ENCODE measurements at places on chromosomes 3 and 15.
A peak's percentile ranks its signal among the peaks of the same experiment; 100 is the strongest.

DNA sequence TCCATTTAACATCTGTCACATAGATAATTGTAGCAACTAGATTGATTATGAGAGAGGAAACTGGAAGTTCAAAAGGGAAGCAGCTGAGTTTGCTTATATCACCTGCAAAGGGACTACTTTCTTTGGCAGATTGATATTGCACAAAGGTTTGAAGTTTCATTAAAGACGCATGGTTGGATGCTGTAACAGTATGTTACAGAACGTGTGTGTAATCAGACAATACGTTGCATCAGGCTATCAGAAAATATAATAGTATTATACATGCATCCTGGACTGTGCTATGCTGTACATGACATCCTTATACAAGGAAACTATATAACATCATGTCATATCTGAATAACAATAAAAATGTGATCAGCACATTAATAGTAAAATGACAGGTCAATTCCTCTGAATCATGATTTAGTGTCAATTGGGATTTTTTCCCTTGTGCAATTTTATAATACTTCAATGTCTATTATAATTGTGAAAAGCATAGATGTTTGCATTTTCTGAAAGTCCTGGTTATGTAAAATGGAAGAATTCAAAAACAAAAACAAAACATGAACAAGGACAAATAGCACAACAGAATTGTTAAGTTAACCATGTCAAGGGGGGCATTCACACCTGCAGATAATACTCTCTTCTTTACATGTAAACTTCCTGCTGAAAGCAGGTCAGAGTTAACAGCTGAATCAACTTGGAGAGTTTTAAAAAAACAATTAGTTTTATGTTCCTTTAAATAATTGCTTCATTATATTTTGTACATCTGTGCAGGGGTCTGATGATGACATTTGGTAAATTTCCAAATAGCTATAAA is 283.2 kb upstream of the KCNH8 start:
- no peak for DNase-seq

GRCh38 chr3:12954891-12955650 is 113.7 kb upstream of the RPL32 start:
- no peak for DNase-seq

GRCh38 chr3:167350245-167350862 is 29.7 kb downstream of the ZBBX start:
- peak; percentile 28 for DNase-seq

- peak; percentile 46 for DNase-seq
Measured at GRCh38 chr3:20401253-20401652, 215.2 kb upstream of the SGO1 start.

DNA sequence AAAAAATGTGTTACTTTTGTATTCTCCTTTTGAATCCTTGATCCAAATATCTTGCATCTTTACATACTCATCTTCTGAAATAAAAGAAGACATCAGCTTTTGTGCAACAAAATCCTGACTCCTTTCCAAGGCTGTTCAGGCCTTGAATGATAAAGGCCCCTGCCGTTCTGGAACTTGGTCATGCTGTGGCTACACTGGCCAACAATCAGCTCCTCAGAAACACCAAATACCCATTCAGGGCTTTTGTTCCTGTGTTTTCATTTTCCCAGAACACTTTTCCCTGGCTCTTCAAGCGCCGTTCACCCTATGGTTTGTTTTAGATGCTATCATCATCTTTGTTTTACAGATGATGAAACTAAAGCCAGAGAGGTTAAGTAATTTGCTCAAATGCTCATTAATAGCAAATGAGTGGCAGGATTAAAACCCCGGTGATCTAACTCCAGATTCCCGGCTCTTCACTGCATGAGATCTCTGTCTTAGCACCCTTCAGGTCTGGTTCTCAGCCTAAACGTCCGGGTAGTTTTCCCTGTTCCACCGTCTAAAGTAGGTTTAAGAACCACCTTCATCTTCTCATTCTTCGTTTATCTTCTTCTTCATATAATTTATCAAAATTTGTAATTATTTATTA is 58.3 kb downstream of the EPHA3 start:
- DNase-seq = no peak

GRCh38 chr3:153658136-153658535 is 463.1 kb upstream of the ARHGEF26 start:
- peak; percentile 3 for DNase-seq

DNA sequence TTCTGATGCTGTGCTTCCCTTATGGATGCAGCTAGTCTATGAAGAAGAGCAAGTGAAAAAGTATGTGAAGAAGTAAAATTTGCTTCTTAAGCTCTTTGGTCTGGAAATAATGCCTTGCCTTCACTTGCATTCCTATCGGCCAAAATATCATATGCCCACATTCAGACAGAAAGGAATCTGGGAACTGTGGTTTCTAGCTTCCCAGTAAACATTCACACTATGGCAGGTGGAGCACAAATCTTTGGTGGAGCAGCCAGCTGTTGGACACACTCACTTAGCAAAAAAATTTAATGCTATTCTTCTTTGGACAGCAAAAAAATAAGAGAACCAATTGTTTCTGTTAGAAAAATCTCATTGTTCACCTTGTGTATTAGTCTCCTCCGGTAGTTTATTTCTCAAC is 12.3 kb upstream of the COL6A6 start:
- DNase-seq = no peak

GRCh38 chr15:40409366-40409765 is 3.8 kb downstream of the IVD start:
- DNase-seq = no peak

GRCh38 chr15:66774001-66774814 is 72.2 kb downstream of the SMAD6 start:
- peak; percentile 85 for DNase-seq

DNA sequence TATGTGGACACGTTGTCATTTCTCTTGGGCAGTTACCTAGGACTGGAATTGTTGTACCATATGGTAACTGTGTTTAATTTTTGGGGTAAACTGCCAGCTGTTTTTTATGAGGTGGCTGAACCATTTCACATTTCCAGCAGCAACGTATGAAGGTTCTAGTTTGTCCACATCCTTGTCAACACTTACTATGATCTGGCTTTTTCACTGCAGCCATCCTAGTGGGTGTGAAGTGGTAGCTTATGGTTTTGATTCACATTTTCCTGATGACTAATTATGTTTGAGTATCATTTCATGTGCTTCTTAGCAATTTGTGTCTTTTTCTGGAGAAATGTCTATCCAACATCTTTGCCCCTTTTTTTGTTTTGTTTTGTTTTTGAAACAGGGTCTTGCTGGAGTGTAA is 96.2 kb downstream of the VGLL4 start:
- no peak for DNase-seq

- DNase-seq = no peak
Measured at GRCh38 chr15:24985224-24985623, 30.4 kb downstream of the SNRPN start.

DNA sequence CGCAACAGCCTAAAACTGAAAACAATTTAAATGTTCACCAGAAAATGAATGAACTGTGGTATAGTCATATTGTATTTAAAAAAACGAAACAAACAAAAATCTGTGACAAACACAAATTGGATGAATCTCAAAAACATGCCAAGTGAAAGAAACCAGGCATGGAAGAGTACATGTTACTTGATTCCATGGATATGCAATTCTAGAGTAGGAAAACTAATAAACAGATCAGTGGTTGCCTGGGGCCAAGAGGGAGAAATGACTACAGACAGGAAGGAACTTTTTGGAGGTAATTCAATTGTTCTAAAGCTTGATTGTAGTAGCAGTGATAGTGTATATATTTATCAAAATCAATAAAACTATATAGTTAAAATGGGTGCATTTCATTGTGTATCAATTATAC is 16.8 kb downstream of the UBE3A start:
- DNase-seq = no peak

GRCh38 chr15:29538044-29538443 is 268.4 kb upstream of the NSMCE3 start:
- DNase-seq = no peak

GRCh38 chr15:45606841-45607240 is 19.7 kb downstream of the BLOC1S6 start:
- DNase-seq = no peak

DNA sequence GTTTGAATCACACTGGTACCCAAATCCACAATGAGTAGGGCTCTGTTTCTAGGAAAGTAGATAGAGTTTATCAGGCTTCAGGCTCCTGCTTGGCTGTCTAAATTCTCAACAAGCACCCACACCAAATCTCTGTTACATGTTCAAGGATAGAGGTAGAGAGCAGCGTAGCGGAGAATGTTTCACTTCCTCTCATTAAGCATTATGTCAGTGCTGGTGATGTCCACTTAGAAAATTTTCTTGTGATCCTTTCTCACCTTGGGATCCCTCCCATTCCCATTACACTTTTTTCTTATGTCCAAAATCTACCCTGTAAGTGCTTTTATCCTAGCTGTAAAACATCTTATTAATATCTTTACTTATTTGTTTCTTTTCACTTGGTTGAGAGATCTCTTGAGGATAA is 34.7 kb upstream of the GCSAM start:
- DNase-seq = no peak

- peak; percentile 89 for DNase-seq
Measured at GRCh38 chr15:78859971-78860719, 12.5 kb upstream of the MORF4L1 start.

DNA sequence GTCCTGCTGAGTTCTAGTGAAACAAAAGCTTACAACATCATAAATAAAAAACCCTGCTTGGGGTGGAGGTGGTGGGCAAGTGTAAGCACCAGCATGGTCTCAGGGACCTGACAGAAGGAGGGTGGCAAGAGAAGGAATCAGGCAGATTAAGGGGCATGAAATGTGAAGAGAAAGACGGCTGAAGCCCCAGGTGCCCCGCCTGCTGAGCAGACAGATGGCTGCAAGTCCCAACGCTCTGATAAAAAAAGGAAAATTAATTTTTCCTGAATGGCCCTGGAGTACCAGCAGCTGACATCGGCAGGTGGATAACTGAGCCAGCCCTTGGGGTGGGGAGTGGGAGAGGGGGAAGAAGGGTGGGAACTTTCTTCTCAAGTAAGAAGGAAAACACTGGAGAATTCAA is 137.9 kb downstream of the XXYLT1 start:
- no peak for DNase-seq

- DNase-seq = no peak
Measured at GRCh38 chr15:67224889-67225288, 29.6 kb downstream of the AAGAB start.

GRCh38 chr3:16173283-16174025 is 1.0 kb upstream of the GALNT15 start:
- DNase-seq = peak; percentile 78

- DNase-seq = no peak
Measured at GRCh38 chr15:80031841-80032240, 27.6 kb upstream of the ZFAND6 start.

Data from fibroblast of skin of right biceps (primary cell).